Astrocyte (in vitro differentiated cells and primary cell): ENCODE measurements at places on chromosomes 7 and 10.

- H3K27ac ChIP-seq, result no peak overlapping the region
- peak; percentile 76 for DNase-seq
- H3K4me3 ChIP-seq, result no peak overlapping the region
- H3K36me3 ChIP-seq, result no peaks in the 10 kb centered on the region
- H3K4me1 ChIP-seq, result peaks cover 25% of the 10 kb centered on the region
- no peaks in the 10 kb centered on the region for H3K27me3 ChIP-seq
These were observed 53.2 kb downstream of the BPGM start for GRCh38 chr7:134699899-134700298.

- no peak overlapping the region for H3K27ac ChIP-seq
- DNase-seq, result no peak
- no peaks in the 10 kb centered on the region for H3K36me3 ChIP-seq
- H3K27me3 ChIP-seq, result no peaks in the 10 kb centered on the region
- no peak overlapping the region for H3K4me3 ChIP-seq
These were observed 133.4 kb upstream of the LRRTM3 start for GRCh38 chr10:66792441-66792840.

DNA sequence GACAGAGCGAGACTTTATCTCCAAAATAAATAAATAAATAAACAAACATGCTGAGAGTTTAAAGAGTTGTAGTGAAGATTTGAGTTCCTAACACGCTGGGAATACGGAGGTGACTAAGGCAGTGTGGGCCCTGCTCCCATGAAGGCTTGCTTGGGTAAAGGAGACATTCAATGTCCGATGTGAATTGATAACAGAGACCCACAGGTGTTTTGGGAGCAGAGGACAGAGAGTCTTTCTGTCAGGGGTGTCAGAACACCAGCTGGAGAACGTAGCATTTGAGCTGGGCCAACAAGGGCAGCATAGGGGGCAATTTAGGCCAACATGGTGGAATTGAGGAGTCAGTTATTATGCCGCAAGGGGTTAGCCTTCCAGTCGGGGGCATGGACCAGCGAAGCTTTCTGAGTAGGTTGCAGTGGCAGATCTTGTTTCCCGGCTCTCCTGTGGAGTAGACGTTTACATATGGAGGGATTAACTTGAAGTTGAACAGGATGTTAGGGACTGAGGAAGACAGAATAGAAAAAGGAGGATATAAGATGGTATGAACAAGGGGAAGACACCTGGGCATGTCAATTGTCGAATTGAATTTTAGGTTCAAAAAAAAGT lies 5.6 kb downstream of the PROSER2 start:
- no peaks in the 10 kb centered on the region for H3K36me3 ChIP-seq
- no peak overlapping the region for H3K4me3 ChIP-seq
- no peak for DNase-seq
- peaks cover 4% of the 10 kb centered on the region for H3K4me1 ChIP-seq
- H3K27ac ChIP-seq, result no peak overlapping the region
- no peaks in the 10 kb centered on the region for H3K27me3 ChIP-seq

DNA sequence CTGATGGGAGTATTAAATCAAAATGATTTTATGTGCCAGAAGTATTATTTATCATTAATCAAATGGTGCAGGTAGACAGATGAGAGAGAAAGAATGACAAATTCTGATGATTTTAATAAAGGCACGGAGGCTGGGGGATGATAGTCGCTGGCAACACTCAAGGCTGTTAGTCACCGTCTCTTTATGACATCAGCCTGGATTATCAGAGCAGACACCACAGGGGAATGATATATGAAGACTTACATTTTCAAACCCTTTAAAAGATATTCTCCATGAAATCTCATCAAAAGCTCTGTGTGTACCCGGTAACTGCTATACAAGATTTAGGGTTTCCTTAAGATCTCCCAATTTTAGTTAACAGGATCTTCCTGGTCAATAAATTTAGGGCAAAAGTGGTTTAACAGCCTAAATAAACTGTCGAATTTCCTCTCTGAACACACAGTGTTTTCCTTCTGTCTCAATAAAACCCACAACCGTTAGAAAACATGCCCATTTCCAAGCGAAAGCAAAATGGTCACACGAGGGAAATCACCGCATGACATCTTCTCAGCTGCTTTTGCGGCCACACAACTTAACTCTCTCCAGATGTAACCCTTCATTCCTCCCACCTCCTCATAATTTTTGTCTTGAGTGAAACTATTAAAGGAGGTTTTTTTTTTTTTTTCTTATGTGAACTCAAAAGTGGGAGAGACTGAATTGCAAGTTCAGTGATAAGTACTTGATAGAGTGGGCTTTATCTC lies 133.2 kb upstream of the FAM171A1 start:
- H3K27ac ChIP-seq, result peak overlapping the region; percentile 58
- no peak for DNase-seq
- H3K4me3 ChIP-seq, result no peak overlapping the region
- H3K36me3 ChIP-seq, result no peaks in the 10 kb centered on the region

- no peaks in the 10 kb centered on the region for H3K36me3 ChIP-seq
- H3K4me1 ChIP-seq, result peaks cover 24% of the 10 kb centered on the region
- H3K27me3 ChIP-seq, result no peaks in the 10 kb centered on the region
- H3K27ac ChIP-seq, result peak overlapping the region; percentile 90
- H3K4me3 ChIP-seq, result peak overlapping the region; percentile 18
- peak; percentile 88 for DNase-seq
These were observed 31.8 kb downstream of the REEP3 start for GRCh38 chr10:63553031-63553430.

- H3K27ac ChIP-seq, result no peak overlapping the region
- no peaks in the 10 kb centered on the region for H3K36me3 ChIP-seq
- H3K4me1 ChIP-seq, result no peaks in the 10 kb centered on the region
- peak; percentile 31 for DNase-seq
These were observed 61.9 kb downstream of the SYPL1 start for GRCh38 chr7:106050002-106050745.

DNA sequence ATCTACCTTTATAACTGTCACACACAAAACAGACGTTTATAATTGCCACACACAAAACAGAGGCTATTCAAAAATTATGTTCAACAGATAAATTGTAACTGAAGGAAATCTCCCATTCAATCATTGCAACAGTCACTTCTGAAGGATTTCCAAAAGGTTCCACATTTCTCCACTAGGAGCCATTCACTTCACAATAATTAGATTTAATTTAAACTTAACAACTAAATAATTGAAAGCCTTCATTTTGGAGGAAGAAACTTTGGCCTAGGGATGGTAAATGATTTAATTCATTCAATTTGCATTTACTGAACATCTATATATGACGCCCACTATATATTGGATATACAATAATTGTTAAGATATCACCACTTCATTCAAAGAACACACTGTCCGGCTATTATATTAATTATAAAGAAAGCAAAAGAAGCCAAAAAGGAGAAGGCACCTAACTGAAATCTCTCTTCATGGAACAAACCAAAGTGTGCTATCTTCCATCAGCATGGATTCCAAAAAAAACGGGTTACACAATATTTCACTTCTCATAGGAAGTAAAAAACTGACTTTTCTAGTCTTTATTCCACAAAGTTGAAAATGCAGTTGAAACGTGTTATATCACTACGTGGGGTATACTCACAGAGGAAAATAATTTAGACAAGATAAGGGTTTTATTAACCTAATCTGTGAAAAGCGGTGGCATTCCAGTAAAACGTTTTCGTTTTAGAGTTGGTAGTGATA lies 1.7 kb downstream of the ATAD1 start:
- H3K36me3 ChIP-seq, result peaks cover 2% of the 10 kb centered on the region
- peak overlapping the region; percentile 96 for H3K4me3 ChIP-seq
- no peak for DNase-seq
- H3K4me1 ChIP-seq, result peaks cover 10% of the 10 kb centered on the region
- no peaks in the 10 kb centered on the region for H3K27me3 ChIP-seq

DNA sequence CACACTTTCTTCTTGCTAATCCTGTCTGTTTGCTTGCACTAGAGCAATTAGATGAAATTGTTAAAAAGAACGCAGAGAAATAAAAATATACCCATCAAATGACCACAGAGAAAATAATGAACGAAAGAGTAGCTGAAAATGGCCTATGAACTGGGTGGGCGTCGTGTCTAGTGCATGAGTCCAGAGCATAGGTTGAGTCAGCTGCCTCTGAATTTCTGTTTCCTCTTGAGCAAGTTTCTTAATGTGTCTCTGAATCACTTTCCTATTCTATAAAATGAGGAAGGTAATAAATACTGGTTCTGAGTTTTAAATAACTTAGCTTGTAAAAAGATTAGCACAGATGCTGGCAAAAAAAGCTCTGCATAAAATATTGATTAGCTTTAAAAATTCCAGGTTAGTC lies 75.0 kb downstream of the POM121L12 start:
- peak; percentile 32 for DNase-seq
- no peaks in the 10 kb centered on the region for H3K36me3 ChIP-seq
- no peak overlapping the region for H3K4me3 ChIP-seq
- H3K27me3 ChIP-seq, result no peaks in the 10 kb centered on the region
- H3K4me1 ChIP-seq, result peaks cover 3% of the 10 kb centered on the region
- H3K27ac ChIP-seq, result no peak overlapping the region

- peaks cover 11% of the 10 kb centered on the region for H3K4me1 ChIP-seq
- H3K4me3 ChIP-seq, result no peak overlapping the region
- no peaks in the 10 kb centered on the region for H3K36me3 ChIP-seq
These were observed 291.4 kb downstream of the KLF6 start for GRCh38 chr10:3493621-3494020.

- H3K4me3 ChIP-seq, result no peak overlapping the region
- DNase-seq, result no peak
- H3K27me3 ChIP-seq, result no peaks in the 10 kb centered on the region
- no peaks in the 10 kb centered on the region for H3K4me1 ChIP-seq
- H3K36me3 ChIP-seq, result no peaks in the 10 kb centered on the region
- H3K27ac ChIP-seq, result no peak overlapping the region
These were observed 853.9 kb downstream of the SORCS3 start for GRCh38 chr10:105494944-105495343.

- H3K27me3 ChIP-seq, result no peaks in the 10 kb centered on the region
- peaks cover 13% of the 10 kb centered on the region for H3K36me3 ChIP-seq
- peak; percentile 85 for DNase-seq
- H3K4me1 ChIP-seq, result peaks cover 26% of the 10 kb centered on the region
These were observed 3.6 kb downstream of the SEC23IP start for GRCh38 chr10:119896061-119896655.

GRCh38 chr10:24899571-24899970 lies 52.8 kb downstream of the PRTFDC1 start:
- H3K27me3 ChIP-seq, result no peaks in the 10 kb centered on the region
- H3K4me1 ChIP-seq, result peaks cover 30% of the 10 kb centered on the region
- H3K4me3 ChIP-seq, result no peak overlapping the region
- no peaks in the 10 kb centered on the region for H3K36me3 ChIP-seq
- no peak overlapping the region for H3K27ac ChIP-seq

- H3K36me3 ChIP-seq, result peaks cover 30% of the 10 kb centered on the region
- H3K27ac ChIP-seq, result peak overlapping the region; percentile 8
- H3K4me1 ChIP-seq, result peaks cover 76% of the 10 kb centered on the region
- DNase-seq, result no peak
- no peaks in the 10 kb centered on the region for H3K27me3 ChIP-seq
- H3K4me3 ChIP-seq, result no peak overlapping the region
These were observed 47.2 kb downstream of the MALSU1 start for GRCh38 chr7:23346316-23346715.

- no peaks in the 10 kb centered on the region for H3K27me3 ChIP-seq
- H3K4me3 ChIP-seq, result no peak overlapping the region
- DNase-seq, result no peak
- no peak overlapping the region for H3K27ac ChIP-seq
These were observed 104.5 kb downstream of the NRCAM start for GRCh38 chr7:108351729-108352131.

DNA sequence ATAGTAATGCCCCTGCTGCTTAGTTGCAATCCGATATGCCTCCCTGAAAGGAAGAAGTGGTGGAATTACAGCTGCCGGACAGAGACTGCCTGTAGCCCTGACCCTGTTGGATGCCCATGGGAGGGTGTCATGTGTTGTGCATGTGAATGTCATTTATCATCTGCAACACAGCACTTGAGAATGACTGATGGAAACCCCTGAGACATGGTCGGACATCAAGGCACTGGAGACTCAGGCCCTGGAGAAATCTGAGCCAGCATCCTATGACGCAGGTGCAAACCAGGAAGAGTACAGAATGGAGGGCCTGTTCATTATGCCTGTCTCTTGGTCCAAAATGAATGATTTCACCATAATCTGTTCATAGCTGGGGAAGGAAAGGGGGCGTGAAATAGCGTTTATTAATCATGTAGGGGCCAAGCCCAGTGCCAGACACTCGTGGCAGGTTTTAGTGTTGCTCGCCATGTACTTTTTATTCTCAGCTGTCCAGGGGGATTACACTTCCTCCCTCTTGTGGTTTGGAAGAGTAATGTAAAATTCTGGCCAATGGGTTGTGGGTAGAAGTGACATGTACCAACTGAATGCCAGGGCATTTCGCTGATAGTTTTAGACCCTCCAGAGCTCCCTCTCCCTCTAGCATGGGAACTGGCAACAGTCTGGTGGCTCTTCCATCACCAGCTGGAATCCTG lies 23.0 kb upstream of the LEP start:
- H3K36me3 ChIP-seq, result no peaks in the 10 kb centered on the region
- H3K27ac ChIP-seq, result no peak overlapping the region
- peaks cover 18% of the 10 kb centered on the region for H3K27me3 ChIP-seq
- no peak overlapping the region for H3K4me3 ChIP-seq
- H3K4me1 ChIP-seq, result peaks cover 15% of the 10 kb centered on the region

- no peaks in the 10 kb centered on the region for H3K4me1 ChIP-seq
- H3K27me3 ChIP-seq, result no peaks in the 10 kb centered on the region
- no peak overlapping the region for H3K4me3 ChIP-seq
- H3K27ac ChIP-seq, result no peak overlapping the region
These were observed 54.6 kb downstream of the NOD1 start for GRCh38 chr7:30423788-30424505.

- H3K36me3 ChIP-seq, result no peaks in the 10 kb centered on the region
- peaks cover 13% of the 10 kb centered on the region for H3K4me1 ChIP-seq
- no peaks in the 10 kb centered on the region for H3K27me3 ChIP-seq
- no peak overlapping the region for H3K4me3 ChIP-seq
These were observed 41.5 kb downstream of the PRF1 start for GRCh38 chr10:70561070-70561469.

DNA sequence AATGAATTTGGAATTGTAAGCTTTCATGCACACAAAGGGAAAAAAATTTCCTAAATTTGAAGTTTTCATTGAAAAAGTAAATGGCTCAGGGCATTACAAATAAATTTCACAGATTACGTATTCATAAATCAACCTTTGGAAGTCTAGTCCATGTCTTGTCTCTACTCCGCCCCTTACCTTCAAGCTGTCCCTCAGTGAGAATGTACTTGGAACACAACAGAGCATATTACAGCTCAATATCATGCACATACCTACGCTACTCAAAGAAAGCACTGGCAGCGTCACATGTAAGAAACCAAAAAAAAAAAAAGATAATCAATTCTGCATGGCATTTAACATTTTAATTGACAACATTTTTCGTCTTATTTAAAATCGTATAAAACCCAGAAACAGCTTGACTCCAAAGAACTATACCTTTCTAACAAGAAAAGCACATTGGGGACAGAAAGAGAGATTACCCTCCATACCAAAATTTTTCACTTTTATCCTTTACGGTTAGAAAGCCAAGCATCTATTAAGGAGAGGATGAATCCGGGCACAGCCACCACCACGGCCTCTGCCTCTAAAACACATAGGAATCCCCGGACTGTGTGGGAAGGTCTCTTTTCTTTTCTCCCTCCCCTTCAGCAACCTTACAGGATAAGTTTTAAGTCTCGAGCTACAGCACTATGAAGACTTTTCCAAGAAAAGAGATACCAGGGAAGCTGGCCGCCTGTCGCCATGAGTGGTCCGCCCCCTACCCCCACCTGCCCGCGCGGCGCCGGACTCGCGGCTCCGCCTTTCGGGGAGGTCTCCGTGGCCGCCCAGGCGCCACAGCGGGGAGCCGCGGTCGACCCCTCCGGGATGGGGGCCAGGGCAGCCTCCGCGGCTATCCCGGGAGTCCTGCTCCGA lies 1.1 kb downstream of the JMJD1C start:
- H3K4me3 ChIP-seq, result peak overlapping the region; percentile 96
- H3K4me1 ChIP-seq, result peaks cover 8% of the 10 kb centered on the region
- H3K27ac ChIP-seq, result peak overlapping the region; percentile 88

GRCh38 chr7:11120068-11120664 lies 146.5 kb downstream of the PHF14 start:
- H3K4me1 ChIP-seq, result no peaks in the 10 kb centered on the region
- no peak overlapping the region for H3K27ac ChIP-seq
- no peak overlapping the region for H3K4me3 ChIP-seq
- H3K36me3 ChIP-seq, result no peaks in the 10 kb centered on the region
- DNase-seq, result no peak
